ENCODE measurements at places on chromosomes 4 and X.

DNA sequence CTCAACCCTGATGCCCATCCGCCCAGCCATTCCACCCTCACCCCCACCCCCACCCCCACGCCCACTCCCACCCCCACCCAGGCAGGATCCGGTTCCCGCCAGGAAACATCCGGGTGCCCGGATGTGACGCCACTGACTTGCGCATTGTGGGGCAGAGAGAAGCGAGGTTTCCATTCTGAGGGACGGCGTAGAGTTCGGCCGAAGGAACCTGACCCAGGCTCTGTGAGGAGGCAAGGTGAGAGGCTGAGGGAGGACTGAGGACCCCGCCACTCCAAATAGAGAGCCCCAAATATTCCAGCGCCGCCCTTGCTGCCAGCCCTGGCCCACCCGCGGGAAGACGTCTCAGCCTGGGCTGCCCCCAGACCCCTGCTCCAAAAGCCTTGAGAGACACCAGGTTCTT, at the start of gene MAGEA1:
Gene MAGEA1 (plus strand): TSS at position 154 of the 400 bp plus-strand sequence. CDS start 3,106 bp downstream, outside the sequence.
- DNase-seq: no peak

- DNase-seq: no peak
These were observed 75.1 kb downstream of the NPNT start for GRCh38 chr4:105970371-105970770.

- DNase-seq: no peak
These were observed 1248.1 kb downstream of the RAPGEF2 start for GRCh38 chr4:160350944-160351343.

DNA sequence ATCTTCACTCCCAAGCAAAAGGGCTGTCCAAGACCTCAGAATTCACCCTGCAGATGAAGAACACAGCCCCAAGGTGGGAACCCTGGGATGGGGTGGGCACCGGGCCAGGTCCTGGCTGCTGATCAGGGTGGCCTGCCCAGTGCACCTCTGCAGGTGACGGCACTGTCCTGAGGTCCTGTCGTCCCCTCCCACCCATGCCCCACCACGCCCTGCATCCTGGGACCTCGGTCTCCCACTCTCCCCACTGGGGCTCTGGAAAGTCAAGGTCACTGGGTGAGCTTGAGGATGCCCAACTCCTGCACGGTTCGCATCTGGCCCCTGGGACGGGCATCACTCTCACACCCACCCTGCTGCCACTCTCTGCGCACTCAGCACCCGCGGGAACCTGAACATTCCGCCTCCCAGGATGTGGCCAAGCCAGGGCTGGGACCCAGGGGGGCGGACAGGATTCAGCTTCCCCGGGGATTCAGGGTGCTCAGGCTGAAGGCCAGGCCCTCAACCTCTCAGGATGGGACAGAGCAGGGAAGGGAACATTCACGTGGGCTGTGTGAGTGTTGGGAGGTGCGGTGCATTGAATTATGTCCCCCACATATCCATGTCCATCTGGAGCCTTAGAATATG, 115.9 kb downstream of the CPZ start:
- peak; percentile 12 for DNase-seq

DNA sequence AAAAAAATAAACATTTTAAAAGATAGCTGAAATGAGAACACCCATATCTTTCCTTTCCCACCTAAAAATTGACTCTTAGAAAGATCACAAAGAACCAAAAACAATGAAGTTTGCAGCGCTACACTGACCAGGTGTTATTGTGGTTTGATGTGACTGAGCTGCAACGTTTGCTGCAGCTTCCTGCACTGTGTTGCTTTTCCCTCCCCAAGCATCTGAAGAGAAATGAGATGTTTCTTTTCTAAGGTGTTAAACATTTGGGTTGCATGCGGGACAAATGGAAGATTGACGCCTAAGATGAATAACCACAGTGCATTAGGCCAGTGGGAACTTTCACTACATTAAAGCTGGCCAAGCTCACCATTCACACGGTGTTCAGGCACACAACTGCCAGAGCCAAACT, 8.9 kb downstream of the LEF1 start:
- no peak for DNase-seq

DNA sequence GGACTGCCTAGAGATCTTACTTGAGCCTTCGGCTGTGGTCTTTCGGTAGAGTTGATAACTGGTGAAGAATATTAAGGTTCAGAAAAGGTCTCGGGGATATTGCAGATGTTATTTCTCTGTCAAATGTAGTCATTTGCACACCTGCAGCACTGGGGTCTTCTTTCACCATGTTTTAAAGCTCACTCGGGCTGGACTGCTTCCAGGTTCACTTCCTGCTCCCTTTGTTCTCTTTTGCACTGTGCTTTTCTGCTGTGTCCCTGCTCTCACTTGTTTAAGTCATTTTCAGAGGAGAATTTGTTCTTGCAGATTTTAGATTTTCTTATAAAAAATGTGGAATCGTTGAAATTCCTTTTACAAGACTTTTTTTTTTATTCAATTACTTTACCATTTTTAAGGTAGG, 68.5 kb downstream of the BMPR1B start:
- DNase-seq: no peak

- no peak for DNase-seq
These were observed 887 bp upstream of the IL1RAPL2 start for GRCh38 chrX:104564921-104565703.

DNA sequence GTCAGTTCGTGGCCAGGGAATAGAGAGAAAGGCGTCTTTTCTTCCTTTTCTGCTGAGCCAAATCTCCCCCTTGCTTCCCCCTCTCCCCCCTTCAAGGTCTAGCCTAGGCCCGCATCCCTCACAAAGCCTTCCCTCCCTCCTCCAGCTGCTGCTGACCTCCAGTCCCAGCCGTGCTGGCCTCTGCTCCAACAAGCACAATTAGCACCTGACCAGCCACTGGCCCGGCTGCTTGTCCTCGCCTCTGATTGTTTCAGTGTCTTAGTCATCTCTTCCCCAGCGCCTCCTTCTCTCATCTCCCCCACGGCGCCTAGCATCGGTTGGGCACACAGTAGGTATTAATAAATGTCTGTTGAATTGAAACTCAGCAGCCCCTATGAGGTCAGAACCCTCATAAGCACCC, 4.2 kb downstream of the ELF4 start:
- no peak for DNase-seq

- DNase-seq: no peak
These were observed 71.5 kb upstream of the EDNRA start for GRCh38 chr4:147409350-147409749.

- no peak for DNase-seq
These were observed 68.9 kb downstream of the MAP3K15 start for GRCh38 chrX:19446397-19446796.

- DNase-seq: no peak
These were observed 8.2 kb downstream of the HPGDS start for GRCh38 chr4:94334476-94334875.

DNA sequence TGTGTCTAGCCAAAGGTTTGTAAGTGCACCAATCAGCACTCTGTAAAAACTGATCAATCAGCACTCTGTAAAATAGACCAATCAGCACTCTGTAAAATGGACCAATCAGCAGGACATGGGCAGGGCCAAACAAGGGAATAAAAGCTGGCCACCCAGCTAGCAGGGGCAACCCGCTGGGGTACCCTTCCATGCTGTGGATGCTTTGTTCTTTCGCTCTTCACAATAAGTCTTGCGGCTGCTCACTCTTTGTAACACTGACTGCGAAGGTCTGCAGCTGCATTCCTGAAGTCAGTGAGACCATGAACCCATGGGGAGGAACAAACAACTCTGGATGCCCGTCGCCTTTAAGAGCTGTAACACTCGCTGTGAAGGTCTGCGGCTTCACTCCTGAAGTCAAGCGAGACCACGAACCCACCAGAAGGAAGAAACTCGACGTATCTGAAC, 14.3 kb downstream of the HNRNPDL start:
- DNase-seq: no peak

DNA sequence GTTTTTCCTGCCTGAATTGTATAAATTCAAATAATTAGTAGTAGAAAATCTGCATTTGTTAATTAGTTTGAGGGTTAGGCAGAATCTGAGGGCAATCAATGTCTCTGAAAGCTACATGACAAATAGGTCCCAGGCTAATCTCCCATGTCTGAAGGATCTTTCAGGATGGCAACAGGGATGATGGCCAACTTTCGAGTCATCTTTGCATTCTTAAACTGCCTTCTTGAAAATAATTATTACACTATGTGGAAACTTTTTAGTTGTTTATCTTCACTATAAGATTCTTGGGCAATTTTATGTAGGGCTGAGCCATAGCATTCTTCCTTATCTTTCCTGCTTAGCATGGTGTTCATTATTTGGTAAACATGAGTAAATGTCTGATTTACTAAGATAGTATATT, 490.3 kb upstream of the EPHA5 start:
- DNase-seq: no peak

GRCh38 chr4:71369536-71369935, 30.7 kb downstream of the SLC4A4 start:
- DNase-seq: no peak

DNA sequence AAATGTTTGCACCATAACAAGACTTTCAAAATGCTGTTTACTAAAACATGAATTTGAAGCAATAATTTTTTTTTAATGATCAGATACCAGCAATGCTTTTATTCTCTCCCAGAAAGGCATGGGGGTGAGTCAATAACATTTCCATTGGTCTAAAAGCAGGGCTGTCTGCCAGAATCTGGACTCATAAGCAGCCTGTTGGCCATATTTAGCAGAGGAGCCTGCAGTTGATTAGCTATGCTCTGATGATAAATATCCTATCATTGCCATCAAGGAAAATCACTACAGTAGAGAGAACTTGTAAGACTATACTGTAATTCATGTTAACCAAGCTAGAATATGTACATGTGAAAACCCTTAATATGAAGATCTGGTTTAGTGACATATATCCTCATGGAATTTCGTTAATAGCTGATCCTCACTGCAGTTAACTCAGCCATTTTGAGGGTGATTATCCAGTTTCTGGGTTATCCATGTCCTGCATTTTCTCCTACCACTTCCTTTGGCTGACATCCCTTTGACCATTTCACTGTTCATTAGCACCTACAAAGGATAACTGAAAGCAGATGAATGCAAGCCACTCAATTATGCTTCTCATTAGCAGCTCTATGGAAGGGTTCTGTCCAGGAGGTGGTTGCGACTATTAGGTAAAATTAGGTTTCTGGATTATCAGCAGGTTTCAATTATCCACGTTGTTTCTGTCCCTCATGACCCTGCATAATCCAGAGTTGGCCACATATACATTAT, 72.9 kb upstream of the DIAPH2 start:
- DNase-seq: no peak
